ENCODE measurements at places on chromosomes 6 and 20.

DNA sequence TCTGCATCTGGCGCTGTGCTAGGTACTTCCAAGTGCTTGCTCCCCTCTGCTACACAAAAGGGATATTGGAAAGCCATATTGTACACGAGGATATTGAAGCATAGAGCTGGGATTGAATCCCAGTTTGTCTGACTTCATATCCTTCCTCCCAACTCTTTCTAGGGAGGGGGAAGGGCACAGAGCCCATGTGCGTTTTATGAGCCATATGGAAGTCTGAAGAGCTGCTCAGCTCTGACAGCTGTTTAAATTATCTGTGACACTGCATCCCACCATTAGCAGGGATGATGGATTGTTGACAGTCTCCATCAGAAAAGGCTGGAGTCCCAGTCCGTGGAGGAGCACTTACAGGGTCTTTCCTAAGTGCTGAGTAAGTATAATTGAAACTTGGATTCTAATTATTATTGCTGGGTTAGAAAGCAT is 18.4 kb downstream of the TIAM2 start:
- no peak for DNase-seq

DNA sequence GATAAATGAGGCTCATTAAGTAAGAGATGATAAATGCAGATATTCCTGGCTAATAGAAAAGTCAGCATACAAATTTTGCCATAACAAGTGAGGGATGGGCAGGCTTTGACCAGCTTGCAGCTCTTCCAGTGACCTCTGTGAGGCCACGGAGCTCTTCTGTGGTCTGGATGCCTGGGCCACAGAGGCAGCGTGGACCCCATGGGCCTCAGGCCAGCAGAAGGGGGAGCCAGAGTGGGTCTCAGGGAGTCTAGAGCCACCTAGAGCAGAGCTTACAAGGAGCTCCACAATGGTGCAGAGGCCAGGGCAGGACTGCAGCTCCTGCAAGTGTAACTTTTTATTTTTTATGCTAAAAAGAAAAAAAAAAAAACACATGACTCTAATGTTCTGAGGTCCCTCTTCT is 165.1 kb downstream of the ARID1B start:
- no peak for DNase-seq

DNA sequence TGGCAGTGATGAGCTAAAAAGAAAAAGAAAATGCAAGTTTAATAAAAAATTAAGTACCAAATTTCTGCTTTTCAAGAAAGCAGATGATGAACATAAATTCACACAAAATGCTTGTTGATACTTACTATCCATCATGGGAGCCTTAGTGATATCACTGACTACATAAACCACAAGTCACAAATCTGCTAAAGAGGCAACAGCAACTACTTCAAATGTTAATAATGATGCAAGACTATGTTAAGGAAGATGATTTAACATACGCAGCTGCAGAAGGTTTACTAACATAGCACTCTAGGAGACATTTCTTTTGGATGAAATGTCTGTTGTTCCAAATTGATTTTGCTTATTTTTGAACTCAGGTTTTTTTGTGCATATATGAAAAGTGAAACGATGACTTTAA is 18.6 kb downstream of the FYN start:
- no peak for DNase-seq

- DNase-seq: no peak
These were observed 212.5 kb downstream of the GJA1 start for GRCh38 chr6:121647905-121648304.

GRCh38 chr20:39861381-39861780 is 827.7 kb downstream of the MAFB start:
- DNase-seq: no peak

- DNase-seq: peak; percentile 23
These were observed 3.5 kb downstream of the GNMT start for GRCh38 chr6:42963855-42964605.

DNA sequence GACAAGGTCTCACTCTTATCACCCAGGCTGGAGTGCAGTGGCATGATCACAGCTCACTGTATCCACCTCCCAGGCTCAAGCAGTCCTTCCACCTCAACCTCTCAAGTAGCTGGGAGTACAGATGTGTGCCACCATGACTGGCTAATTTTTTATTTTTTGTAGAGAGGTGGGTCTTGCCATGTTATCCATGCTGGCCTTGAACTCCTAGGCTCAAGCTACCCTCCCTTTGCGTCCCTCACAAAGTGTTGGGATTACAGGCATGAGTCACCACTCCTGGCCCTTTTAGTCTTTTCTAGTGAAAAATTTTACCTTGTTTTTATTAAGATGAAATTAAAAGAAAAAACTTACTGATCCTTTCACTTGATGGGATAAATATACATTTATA is 17.2 kb downstream of the CDC5L start:
- no peak for DNase-seq

DNA sequence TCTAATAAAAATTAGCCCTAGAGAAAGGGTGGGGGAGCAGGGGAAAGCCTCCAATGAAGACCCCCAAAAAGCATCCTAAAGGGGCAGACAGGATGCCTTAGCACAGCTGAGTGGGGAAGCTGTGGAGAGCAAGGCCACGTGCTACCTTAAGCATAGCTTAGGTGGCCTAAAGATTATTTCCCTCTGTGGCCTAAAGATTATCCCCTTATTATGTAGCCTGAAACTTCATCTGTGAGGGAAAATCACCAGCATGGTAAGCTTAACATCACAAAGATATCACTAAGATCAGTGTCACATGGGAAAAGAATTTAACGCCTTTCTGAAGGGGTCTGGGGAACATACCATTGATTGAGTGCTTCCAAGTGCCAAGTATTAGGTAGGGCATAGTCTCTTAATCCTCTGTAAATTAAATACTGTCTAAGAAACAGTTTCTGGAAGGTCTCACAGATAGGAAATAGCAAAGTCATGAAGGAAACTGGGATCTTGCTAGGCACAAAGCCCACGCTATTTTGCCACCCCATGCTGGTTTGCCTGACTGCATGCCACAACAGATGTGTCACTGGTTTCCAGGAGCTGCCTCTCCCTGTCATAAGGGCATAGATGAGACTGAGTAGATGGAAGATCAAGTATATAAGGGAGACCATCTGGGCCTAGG is 170.0 kb downstream of the HACE1 start:
- DNase-seq: no peak

DNA sequence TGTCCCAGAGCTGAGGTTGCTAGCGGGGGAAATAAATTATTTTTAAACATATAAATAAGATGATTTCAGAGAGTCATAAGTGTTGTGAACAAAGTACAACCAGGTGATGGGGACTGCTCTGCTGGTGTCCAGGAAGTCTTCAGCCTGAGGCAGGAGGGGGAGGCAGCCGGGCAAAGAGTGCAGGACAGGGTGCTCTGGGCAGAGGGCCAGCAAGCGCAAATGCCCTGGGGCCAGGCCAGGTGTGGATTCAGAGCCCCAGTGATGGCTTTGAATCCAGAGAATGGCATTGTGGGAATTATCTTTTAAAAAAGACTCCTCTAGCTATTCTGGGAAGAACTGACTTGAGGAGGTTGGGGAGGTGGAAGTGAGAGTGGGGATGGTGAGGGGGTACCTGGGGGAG is 1.6 kb downstream of the CLPSL1 start:
- DNase-seq: no peak

DNA sequence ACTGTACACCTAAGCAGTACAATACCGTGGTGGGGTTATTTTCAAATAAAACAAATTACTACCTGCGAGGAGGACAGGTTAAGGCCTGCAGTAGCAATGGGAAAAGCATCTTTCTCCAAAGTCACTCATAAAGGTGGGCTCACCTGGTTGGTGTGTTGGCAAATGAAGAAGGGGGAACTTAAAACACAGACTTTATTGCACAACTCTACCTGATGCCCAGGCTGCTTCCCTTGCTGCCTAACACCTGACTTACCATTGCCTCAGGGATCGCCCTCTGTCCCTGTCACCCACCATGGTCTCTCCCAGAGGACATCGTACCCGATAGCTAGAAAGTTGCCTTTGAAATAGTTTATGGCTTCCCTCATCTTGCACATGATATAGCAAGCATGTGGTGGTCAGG is 53.6 kb downstream of the GNAS start:
- DNase-seq: no peak
